ENCODE measurements at places on chromosomes 3 and 15.

DNA sequence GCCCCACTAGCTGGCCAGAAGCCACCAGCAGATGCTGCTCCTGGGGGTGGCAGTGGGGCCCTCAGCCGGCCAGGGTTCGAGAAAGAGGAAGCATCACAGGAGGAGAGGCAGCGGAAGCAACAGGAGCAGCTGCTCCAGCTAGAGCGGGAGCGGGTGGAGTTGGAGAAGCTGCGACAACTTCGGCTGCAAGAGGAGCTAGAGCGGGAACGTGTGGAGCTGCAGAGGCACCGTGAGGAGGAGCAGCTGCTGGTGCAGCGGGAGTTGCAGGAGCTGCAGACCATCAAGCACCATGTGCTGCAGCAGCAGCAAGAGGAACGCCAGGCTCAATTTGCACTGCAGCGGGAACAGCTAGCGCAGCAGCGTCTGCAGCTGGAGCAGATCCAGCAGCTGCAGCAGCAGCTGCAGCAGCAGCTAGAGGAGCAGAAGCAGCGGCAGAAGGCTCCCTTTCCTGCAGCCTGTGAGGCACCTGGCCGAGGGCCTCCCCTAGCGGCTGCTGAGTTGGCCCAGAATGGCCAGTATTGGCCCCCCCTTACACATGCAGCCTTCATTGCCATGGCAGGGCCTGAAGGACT lies 17.5 kb upstream of the APEH start:
- no peak for DNase-seq

GRCh38 chr15:79849789-79850188 lies 47.0 kb downstream of the MTHFS start:
- DNase-seq: no peak

DNA sequence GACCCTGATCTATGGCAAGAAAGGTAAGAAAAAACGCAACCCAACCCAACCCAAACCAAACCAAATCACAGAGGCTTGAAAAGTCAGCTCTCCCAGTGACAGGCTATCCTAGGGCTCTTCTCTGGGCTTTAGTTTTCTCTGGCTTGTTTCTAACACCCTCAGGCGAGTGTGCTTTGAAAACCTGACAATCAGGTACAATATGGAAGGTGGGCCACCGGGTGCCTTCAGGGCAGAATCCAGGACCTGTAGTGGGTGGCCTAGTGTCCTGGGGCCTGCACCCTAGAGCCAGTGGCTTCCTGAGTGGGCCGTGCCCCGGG lies 46.8 kb downstream of the BHLHE40 start:
- no peak for DNase-seq

DNA sequence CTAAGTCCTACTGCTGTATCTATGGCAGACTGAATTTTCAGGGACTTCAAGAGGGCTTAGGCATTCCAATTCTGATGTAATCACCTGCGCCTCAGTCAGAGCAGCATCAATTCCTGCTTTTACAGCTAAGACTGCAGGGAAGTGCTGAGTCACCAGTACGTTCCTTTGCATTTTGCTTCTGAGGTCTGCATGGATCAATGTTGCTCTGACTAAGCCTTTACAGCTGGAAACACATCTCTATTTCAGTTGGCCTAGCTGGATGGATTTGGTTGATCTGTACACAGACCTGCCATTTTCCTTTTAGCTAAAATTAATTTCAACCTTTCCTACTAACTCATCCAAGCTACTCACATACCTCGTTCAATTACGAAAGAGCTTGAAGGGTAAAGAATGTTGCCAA lies 51.3 kb downstream of the ETV5 start:
- DNase-seq: no peak

All from activated CD8-positive, alpha-beta memory T cell treated with anti-CD3 and anti-CD28 coated beads for 48 hours (primary cell).